ENCODE measurements at places on chromosomes 2 and 18.

GRCh38 chr2:163324677-163325076, 411.1 kb downstream of the FIGN start:
- DNase-seq, result no peak

DNA sequence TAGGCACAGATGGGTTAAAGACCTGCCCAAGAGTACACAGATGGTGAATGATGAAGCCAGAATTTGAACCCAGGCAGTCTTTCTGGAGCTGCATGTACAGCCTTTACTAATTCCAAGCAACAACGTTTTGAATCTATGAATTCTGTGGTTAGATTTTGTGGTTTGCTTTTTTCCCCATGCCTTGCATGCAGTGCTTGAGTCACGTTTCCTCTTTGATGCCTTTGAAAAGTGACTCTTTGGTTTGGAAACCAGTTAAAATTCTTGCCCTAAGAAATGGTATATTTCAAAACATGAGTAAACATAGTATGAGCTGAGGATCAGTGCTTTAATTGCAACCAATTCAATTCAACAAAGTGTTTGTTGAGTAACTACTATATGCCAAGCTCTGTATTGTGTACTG, 48.2 kb upstream of the PPM1B start:
- no peak for DNase-seq

DNA sequence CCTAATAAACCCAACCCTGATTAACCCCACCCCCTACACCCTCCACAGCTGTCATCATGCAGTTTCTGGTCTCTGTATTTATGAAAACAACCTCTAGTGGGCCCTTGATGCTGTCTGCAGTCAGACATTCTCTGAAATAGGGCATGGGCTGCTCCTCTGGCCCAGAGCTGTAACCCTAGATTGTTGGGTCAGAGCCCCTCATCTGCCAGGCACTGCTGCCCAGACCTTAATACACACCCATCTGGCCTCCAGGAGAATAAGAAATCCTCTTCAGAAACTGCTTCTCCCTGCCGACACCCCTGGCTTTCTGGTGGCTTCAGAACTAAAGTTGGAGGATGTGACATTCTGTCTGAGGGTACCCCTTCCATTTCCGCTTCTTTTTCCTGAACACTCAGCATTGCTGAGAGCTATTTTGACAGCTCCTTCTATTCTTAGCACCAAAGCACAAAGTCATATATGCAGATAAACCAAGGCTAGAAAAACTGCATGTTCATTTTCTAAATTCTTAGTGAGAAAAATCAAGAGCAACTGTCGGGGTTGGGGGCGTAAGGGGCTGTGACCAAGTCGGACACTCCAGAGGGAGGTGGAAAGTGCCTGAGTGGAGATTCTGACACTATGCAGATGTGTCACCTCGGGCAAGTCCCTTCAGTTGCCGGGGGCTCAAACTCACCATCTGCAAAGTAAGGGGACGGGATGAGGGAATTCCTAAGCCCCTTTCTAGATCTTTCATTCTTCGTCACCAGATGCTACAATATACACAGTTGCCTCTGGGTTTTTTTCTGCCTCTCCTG, 28.7 kb downstream of the SRSF7 start:
- peak; percentile 14 for DNase-seq

GRCh38 chr2:66985906-66986305, 411.2 kb upstream of the ETAA1 start:
- no peak for DNase-seq

- no peak for DNase-seq
Measured at GRCh38 chr2:192390401-192390800, 195.7 kb upstream of the TMEFF2 start.

GRCh38 chr2:176516051-176516602, 246.9 kb downstream of the MTX2 start:
- no peak for DNase-seq

DNA sequence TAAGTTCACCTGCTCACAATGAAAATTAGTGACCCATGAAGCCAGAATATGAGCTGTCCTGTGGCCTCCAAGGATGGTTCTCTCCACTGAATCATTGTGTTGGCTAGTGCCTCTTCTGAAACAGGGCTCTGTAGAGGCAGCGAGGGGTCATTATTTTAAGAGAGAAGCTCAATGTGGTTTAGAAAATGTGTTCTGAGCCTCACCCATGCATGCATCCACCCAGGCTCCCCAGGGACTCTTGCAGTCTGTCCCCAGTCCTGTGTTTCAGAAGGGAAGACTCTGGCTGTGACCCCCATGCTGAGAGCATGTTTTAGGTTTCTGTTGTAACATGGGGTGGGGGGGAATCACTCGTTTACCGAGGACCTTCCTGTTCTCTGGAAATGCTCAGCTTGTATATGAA, 135.2 kb downstream of the RNF144A start:
- no peak for DNase-seq

- peak; percentile 82 for DNase-seq
Measured at GRCh38 chr18:48896875-48897511, 53.8 kb downstream of the SMAD7 start.

- DNase-seq, result no peak
Measured at GRCh38 chr2:11996618-11997017, 250.2 kb downstream of the LPIN1 start.

DNA sequence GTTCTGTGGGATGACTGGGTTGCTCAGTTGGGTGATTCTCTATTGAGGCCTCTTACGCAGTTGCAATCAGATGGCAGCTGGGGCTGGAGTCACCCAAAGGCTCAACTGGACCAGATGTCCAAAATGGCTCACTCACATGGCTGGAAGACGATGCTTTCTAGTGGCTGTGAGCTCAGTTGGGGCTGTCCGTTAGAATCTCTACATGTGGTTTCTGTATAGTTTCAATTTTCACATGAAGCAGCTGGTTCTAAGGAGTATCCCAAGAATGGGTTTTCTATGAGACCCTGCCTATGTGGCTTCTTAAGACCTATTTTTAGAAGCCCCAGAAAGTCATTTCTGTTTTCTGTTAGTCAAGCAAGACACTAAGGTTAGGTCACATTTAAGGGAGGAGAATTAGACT, 4.4 kb downstream of the XRCC5 start:
- no peak for DNase-seq

DNA sequence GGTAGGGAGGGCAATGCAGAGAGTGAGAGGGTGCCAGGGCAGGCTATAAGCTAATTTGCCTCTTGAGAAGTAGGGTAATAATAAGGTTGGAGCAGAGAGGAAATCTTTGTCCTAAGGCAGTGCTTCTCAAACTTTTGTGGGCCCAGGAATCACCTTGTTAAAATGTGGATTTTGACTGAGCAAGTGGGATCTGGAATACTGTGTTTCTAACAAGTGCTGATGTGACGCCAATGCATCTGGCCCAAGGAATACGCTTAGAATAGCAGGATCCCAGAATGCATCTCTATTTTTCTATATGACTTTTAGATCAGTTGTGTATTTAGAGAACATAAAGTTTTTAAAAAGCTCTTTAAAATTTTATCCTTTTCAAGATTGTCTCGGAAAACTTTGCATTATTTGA, 29.7 kb upstream of the GTF2A1L start:
- no peak for DNase-seq

- DNase-seq, result no peak
Measured at GRCh38 chr2:168997794-168998193, 33.3 kb downstream of the ABCB11 start.

DNA sequence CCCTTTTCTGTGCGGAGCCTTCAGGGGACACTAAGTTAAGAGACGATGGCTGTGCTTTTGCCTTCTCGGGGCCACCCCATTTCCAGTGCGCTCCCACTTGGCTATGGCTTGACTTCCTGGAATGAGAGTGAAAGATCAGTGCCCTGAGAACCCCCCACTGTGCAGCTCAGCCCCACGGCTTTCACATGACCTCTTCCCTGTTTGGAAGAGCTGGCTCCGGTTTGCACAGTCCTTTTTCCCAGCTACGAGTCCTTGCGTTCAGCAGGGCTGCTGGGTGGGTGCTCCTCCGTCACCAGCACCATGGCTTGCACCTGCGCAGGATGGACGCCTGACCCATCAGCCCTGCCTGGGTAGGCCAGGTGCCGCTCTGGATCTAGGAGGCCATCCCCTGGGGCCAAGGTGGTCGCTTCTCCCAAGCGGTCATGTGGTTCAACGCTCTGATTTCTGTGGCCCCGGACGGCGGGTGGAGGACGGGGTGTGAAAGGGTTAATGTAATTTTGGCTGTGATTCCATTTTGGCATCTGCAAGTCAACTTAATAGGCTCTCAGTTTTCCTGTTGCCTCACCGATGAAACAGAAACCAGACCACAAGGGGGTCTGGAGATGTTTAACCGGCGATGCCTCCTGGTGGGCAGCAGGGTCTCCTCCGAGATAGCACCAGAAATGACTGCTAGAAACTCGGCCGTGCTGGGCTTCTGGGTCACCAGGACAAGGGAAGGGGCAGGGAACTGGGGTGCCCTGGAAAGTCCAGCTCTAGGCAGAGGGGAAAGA, 113.1 kb upstream of the HAAO start:
- no peak for DNase-seq

DNA sequence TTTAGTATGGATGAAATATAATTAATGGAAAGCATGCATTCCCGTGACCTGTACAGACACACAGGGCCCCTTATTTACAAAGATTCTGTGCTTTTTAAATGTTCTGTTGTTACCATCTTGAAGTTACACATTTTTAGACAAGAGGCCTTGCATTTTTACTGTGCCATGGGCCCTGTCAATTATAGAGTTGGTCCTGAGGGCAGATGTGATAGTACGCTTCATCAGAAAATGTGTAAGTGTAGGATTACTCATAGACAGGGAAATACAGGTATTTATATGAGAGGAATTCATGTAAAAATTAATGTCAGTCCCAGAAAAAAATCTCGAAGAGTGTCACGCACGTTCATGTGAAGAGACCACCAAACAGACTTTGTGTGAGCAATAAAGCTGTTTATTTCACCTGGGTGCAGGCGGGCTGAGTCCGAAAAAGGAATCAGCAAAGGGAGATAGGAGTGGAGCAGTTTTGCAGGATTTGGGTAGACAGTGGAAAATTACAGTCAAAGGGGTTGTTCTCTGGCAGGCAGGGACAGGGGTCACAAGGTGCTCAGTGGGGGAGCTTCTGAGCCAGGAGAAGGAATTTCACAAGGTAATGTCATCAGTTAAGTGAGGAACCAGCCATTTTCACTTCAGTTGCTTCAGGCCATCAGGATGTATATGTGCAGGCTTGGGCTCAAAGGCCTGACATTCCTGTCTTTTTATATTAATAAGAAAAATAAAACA, 12.2 kb upstream of the ALPK2 start:
- DNase-seq, result no peak

DNA sequence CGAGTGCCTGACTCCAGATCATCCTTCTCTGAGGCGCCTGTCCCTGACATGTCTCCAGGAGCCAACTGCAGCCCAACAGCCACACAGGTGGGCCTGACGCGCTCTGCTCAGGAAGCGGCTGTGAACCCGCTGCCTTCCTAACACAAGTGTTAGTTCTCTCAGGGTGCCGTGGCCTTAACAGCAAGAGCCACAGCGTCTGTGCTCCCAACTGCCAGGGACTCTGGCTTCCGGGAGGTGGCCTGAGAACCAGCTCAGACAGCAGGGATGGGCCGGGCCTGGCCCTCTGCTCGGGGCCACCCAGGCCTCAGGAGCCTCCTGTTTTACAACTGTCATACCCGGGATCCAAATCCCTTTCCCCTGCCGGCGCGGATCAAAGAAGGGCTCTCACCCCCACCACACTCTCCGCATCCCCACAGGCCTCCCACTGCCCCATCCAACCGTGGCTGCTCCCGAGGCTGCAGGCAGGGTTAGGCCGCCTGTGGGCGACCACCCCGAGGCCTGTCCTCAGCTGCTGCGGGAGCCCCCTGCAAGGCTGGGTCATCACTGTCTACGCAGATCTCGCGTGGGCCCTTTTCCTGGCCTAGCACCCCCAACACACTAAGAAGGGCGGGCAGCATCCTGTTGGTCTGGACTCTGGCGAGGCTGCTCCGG, 114.2 kb upstream of the ZNF236 start:
- no peak for DNase-seq

GRCh38 chr2:71306762-71307161, 24.8 kb upstream of the ZNF638 start:
- DNase-seq, result no peak

GRCh38 chr2:2664989-2665833, 334.1 kb upstream of the MYT1L start:
- DNase-seq, result peak; percentile 50

DNA sequence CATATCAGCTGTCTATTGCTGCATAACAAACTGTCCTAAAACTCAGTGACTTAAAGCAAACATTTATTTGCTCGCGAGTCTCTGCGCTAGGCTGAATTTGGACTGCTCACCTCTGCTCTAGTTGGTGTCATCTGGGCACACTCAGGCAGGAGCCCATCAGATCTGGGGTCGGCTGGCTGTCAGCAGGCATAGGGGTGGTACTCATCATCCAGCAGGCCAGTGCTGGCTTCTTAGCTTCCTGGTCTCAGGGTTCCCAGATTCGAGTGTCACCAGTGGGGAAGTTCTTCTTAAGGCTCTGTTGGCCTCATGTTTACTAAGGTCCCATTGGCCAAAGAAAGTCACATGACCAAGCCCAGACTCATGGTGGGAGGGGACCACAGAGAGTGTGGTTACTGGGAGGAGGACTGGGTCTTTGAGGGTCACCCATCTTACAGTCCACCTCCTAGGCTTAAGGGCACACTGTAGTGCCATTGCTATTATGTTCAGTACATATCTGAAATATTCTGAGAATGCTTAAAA, 71.6 kb upstream of the ATG16L1 start:
- no peak for DNase-seq

- no peak for DNase-seq
Measured at GRCh38 chr2:152440049-152440448, 105.1 kb downstream of the FMNL2 start.

GRCh38 chr2:240983361-240983995, 14.9 kb upstream of the SNED1 start:
- DNase-seq, result peak; percentile 20

DNA sequence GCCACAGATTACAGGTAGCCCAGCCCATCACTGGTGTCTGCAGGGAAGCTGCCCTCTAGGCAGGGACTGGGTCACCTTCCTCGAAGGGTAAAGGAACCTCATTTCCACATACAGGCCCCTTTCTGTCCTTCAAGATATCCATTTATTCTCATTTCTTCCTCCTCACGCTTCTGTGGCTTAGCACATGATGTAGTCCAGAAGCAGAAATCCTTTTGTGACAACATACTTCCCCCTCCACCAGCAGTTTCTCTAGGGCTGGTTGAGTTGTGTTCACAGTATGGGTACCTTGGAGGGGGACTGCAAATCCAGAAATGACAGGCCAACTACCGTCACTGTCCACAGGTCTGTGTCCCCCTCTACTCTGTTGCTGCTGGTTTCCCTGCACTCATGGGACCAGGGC, 364.9 kb downstream of the ANAPC1 start:
- no peak for DNase-seq

- DNase-seq, result peak; percentile 83
Measured at GRCh38 chr2:102033031-102033749, 41.4 kb downstream of the IL1R2 start.
